ENCODE measurements at places on chromosomes 1 and 21.

DNA sequence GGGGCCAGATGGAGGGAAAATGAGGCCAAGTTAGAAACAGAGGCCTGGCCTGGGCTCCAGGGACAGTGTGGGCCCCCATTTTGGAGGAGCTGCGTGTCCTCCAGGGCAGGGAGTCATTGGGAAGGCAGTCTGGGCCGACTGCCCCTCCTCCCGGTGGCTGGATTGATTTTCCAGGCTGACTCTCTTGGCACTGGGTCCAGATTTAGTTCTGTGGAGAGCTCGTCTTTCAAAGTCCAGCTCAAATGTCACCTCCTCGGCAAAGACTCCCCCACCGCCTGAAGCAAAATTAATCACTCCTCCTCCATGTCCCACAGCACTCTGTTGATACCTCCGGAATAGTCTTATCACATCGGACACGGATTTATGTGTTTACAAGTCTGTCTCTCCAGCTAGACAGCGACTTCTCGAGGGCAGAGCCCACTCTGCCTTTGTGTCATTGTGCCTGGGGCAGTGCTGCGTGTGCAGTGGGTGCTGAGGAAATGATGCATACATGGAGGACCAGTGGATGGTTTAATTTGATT is 175.1 kb downstream of the CAMTA1 start:
- DNase-seq, result peak; percentile 21

DNA sequence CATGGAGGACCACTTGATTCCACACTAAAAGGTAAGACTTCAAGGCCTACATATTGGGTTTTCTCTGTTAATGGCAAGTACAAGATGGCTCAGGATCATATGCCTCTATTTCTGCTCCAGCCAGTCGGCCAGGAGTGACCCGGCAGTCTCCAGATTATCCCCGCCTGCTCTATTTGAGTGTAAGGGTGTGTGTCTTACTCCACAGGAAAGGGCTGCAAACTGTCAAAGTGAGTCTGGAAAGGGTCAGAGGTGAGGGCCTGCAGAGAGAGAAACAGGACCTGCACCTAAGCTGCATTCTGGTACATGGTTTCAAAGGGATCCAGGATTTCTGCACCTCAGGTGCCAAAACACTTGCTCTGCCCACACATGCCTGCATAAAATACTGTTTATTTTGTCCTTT is 9.2 kb downstream of the ZNF692 start:
- no peak for DNase-seq

DNA sequence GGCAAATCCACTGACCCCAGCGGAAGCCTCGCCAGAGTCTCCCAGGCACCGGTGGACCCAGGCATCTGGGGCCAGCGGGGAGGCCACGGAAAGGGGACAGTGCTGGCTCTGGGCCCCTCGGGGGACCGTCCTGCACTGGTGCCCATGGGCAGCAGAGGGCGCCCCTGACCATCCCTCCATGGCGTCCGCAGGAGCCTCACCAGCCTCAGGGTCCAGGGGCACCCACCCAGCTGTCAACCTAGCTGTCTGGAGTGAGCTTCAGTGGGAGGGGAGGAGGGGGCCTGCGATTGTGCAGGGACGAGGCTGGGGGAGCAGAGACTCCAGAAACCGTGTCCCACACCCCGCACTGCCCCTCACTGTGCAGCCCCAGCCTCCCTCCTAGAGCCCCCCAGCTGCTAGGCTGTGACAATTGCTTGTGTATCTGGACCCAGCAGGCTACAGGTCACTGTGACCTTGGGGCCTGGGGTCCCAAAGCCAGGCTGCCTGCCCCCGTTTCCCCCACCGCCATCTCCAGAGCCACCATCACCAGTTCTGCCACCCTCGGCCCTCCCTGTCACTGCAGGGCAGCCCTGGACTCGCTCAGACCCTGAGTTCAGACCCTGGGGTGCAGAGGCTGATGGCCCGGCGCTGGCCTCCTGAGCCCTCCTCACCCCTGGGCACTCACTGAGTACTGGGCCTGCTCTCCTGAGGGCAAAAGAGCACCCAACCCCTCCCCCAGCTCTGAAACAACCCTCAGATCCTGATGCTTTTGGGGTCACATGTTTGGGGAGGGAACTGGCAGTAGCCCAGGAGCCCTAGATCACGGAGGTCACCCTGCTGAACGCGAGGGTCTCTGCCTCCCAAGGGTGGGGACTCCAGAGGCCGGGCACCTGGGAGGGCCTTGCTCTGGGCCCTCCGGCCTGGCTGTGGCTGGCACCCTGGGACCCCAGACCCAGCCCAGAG is 10.6 kb upstream of the COL6A1 start:
- peak; percentile 52 for DNase-seq

GRCh38 chr1:234768171-234768568 is 158.2 kb upstream of the IRF2BP2 start:
- no peak for DNase-seq

- DNase-seq, result peak; percentile 71
Measured at GRCh38 chr1:59013276-59013927, 229.6 kb upstream of the JUN start.

- no peak for DNase-seq
Measured at GRCh38 chr21:45151445-45152160, 77.2 kb downstream of the ADARB1 start.

DNA sequence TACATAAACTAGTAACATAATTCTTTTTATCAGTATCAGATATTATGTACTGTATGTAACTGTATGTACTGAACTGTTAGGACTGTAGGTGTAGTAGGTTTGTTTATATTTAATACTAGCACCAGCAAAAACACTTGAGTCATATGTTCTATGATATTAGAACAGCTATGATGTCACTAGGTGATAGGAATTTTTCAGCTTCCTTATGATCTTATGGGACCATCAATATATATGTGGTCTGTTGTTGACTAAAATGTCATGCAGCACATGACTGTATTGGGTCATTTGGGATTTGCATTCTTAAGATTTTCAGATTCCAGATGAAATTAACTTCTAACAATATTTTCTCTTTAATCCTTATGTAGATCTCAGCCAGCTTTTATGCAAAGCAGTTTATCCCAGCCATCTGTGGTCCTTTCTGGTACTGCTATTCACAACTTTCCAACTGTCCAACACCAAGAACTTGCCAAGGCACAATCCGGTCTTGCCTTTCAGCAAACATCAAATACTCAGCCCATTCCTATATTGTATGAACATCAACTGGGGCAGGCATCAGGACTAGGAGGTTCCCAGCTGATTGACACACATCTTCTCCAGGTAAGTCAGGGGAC is 38.3 kb upstream of the MYOCOS start:
- no peak for DNase-seq

- DNase-seq, result no peak
Measured at GRCh38 chr1:21244154-21244553, 46.1 kb downstream of the ECE1 start.

- DNase-seq, result peak; percentile 64
Measured at GRCh38 chr1:116868385-116868784, 41.3 kb upstream of the PTGFRN start.

DNA sequence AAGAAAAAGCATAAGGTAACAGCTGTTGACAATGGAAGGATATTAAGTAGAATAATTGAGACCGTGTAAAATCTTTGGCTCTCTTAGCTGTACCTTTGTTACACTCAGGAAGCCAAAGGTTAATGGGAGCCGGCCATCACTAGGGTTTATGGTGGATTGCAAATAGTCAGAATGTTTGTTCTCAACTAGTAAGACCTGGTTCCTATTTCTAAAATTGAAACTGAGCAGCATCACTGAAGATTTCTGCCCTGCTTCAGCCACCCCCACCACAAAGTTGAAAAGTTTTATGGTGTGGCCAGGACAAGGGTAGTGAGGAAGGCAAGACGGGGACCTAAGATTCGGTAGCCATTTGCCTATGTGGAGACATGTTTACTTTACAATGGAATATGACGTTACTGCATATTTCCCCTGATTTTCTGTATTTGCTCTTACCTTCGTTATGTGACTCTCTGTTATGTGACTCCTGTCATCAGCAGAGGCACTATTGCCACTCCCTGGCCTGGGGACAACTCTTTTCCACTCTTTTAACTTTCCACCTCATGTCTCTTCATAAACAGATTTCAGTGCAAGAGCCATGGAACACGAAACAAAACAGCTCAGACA is 41.4 kb upstream of the KIF1B start:
- DNase-seq, result no peak

GRCh38 chr1:9452516-9453140 is 86.6 kb upstream of the SLC25A33 start:
- no peak for DNase-seq
